Urothelium cell line (cell line): ENCODE measurements at places on chromosomes 7 and 10.
A peak's percentile ranks its signal among the peaks of the same experiment; 100 is the strongest.

- DNase-seq: peak; percentile 37
These were observed 26.7 kb upstream of the OTUD1 start for GRCh38 chr10:23412223-23412622.

GRCh38 chr10:62735464-62736167 is 68.9 kb upstream of the ADO start:
- DNase-seq: peak; percentile 51

DNA sequence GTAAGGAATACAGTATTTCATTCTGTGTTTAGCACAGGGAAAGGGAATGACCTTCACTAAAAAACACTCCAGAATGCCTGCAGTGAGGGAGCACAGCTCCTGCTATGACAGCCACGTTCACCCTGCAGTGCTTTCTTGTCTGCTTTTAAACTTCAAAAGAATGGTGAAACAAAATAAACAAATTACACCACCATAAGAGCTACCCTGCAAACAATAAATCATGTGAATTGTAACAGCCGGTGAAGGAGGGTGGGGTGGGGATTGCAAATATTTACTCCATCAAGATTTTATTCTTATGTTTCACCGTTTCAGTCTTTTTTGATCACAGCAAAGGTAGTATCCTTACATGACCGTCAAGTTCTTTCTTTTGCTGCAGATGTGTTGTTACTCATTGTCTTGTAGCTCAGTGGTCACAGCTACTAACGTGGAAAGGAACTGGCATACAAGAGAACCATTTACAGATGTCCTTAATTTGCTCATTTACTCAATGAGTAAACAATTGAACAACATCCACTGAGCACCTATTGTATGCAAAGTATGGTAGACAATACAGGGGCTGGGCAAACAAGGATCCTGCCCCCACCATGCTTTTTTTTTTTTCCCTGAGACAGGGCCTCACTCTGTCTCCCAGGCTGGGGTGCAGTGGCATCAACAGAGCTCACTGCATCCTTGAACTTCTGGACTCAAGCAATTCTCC is 4.1 kb upstream of the CHN2 start:
- DNase-seq: no peak

- DNase-seq: peak; percentile 71
These were observed 3.5 kb downstream of the ARID5B start for GRCh38 chr10:61904733-61905725.

DNA sequence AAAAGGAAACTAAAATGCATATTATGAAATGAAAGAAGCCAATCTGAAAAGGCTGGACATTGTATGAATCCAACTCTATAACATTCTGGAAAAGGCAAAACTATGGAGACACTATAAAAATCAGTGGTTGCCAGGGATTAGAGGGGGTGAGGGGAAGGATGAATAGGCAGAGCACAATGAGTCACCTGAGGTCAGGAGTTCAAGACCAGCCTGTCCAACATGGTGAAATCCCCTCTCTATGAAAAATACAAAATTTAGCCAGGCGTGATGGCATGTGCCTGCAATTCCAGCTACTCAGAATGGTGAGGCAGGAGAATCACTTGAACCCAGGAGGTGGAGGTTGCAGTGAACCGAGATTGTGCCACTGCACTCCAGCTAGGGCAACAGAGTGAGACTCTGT is 324.8 kb upstream of the PHYHIPL start:
- DNase-seq: no peak

GRCh38 chr7:142303650-142304049 is 45.8 kb upstream of the PRSS58 start:
- DNase-seq: peak; percentile 31

DNA sequence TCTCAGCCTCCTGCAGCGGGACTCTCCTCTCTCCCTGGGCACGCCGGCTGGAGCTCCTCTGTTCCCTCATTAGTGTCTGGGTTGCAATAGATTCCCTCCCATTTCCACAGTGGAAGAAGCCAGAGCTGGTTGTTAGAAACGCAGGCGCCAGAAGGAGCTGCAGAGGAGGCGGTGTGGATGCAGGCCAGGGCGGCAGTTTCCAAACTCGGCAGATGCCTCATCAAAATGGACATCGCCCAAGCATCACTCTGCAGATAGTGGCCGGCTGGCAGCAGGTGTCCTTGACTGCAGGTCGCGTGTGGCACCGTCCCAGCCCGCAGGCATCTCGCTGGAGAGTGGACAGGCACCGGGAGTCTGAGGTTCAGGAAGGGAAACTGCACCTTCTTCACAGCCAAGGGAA is 201.8 kb downstream of the TCERG1L start:
- no peak for DNase-seq

GRCh38 chr10:129521161-129522025 is 54.4 kb downstream of the MGMT start:
- DNase-seq: no peak

- no peak for DNase-seq
These were observed 80.2 kb upstream of the PRR15 start for GRCh38 chr7:29483219-29484104.

GRCh38 chr10:62456611-62457101 is 82.5 kb downstream of the ZNF365 start:
- DNase-seq: no peak

- no peak for DNase-seq
These were observed 122.7 kb downstream of the RAPGEF5 start for GRCh38 chr7:22234227-22234626.

DNA sequence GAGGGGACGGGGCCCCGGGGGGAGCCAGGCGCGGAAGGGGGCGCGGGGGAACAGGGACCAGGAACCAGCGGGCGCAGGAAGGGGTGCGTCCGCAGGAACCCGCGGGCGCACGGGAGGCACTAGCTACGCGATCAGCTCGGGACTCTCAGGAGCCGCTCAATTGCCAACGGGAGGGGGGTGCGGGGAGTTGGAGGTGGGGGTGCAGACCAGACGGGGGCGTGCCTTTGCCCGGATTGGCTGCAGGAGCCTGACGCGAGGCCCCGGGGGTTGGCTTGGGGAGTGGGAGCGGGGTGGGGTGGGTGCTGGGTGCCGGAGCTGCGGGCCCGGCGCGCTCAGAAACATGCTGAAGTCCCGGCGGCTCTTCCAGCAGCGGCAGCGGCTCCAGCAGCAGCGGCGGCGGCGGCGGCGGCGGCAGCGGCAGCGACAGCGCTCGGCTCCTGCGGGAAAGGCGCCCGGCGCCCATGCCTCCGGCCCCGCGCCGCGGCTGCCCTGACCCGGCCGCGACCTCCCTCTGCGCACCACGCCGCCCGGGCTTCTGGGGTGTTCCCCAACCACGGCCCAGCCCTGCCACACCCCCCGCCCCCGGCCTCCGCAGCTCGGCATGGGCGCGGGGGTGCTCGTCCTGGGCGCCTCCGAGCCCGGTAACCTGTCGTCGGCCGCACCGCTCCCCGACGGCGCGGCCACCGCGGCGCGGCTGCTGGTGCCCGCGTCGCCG is at the start of gene ADRB1:
Gene ADRB1 (plus strand): TSS at position 335 of the 715 bp plus-strand sequence. CDS start 267 bp downstream, at position 602.
- DNase-seq: no peak

DNA sequence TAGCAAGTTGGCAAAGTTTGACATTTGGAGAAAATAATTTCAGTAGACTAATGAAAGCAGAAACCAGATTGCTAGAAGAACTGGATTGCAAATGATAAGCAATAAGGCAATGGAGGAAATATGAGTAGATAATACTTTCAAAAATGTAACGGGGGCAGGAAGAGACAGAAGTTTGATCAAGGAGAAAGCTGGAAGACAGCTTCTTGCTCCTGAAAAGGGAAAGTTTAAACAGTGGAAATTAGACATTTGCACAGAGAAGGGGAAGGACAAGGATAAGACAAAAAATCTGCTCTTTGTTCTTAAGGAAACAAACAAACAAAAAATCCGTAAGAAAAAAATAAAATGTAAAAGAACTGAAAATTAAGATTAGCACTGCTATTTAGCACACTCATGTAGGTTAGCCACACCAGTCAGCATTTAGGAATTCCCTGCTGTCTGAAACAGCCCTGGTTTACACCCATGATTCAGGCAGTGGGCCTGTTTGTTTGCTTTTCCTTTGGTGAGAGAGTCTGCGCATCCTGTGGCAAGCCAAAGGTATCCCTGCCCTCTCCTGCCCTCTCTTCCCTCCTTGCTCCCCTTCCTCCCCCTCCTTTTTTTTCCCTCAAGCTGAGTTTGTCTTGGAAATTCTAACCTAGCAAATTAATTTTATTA is 104.3 kb upstream of the CAV2 start:
- peak; percentile 79 for DNase-seq

GRCh38 chr10:17943033-17943745 is 8.5 kb upstream of the SLC39A12 start:
- no peak for DNase-seq

DNA sequence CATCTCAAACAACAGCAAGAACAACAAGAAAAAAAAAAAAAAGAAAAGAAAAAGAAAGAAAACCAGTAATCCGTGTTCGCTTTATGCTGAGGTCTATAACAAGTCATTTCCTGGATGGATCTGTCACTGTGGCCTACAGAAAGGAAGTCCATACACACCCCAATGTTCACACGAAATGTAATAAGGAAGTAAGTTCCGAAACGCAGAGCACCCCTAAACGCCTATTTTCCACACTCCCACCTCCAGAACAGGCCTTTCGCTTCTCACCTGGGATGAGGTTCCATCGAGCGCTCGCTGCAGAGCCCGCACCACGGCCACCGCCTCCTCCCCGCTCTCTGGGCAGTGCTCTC is 735 bp downstream of the ZNF394 start:
- DNase-seq: no peak

DNA sequence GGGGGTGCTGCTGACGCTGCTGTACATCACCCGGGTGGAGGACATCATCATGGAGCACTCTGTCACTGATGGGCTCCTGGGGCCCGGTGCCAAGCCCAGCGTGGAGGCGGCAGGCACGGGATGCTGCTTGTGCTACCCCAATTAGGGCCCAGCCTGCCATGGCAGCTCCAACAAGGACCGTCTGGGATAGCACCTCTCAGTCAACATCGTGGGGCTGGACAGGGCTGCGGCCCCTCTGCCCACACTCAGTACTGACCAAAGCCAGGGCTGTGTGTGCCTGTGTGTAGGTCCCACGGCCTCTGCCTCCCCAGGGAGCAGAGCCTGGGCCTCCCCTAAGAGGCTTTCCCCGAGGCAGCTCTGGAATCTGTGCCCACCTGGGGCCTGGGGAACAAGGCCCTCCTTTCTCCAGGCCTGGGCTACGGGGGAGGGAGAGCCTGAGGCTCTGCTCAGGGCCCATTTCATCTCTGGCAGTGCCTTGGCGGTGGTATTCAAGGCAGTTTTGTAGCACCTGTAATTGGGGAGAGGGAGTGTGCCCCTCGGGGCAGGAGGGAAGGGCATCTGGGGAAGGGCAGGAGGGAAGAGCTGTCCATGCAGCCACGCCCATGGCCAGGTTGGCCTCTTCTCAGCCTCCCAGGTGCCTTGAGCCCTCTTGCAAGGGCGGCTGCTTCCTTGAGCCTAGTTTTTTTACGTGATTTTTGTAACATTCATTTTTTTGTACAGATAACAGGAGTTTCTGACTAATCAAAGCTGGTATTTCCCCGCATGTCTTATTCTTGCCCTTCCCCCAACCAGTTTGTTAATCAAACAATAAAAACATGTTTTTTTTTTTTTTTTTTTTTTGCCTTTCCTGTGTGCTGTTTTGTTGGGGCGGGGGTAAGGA is 55.8 kb downstream of the TSPAN15 start:
- no peak for DNase-seq

DNA sequence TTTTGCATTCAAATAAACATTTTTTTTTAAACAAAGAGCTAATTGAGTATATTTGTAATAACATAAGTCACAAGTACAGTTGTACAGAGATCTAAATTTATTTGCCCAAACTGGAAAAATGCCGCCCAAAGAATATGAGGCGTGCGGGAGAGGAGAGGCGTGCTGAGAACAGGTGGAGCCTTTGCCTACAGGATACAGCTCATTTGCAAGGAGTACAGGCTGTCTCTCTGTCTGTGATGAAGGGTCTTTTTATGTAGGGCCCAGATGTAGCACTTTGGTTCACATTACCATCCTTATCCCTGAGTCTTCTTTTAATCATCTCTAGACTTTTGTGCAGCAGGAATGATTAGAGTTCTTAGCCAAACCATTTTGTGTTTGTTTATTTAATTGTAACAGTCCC is 58.2 kb downstream of the POU6F2 start:
- no peak for DNase-seq

DNA sequence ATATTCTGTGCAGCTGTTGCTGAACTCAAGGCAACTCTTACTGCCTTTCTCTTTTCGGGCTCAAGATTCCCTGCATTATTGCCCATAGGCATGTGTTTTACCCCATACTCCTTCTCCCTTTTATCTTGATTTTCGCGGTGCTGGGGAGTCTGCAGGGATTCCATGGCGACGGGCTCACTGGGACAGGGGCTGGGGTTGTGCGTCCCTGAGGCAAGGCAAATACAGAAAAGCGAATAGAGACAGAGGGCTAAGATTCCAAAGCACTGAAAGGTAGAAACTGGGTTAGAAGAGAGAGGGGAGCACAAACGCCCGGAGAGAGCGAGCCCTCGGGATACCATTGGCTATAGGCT is 519 bp upstream of the RPP38 start:
- DNase-seq: no peak

DNA sequence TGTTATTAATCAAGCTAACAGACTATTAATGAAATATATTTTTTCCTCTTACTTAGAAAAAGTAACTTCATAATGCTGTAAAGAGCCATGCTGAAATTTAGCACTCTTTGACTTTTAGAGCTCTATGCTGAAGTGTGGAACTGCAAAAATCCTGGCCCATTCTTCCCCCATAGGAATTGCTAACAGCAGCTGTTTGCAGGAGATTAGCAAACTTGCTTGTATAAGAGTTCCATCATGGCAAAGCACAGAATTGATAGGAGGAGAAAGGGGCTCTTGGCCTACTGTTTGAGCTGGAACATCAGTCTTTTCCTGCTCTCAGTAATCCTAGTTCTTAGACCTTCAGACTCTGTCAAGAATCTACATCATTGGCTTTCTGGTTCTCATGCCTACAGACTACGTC is 18.3 kb upstream of the GNAT3 start:
- no peak for DNase-seq

DNA sequence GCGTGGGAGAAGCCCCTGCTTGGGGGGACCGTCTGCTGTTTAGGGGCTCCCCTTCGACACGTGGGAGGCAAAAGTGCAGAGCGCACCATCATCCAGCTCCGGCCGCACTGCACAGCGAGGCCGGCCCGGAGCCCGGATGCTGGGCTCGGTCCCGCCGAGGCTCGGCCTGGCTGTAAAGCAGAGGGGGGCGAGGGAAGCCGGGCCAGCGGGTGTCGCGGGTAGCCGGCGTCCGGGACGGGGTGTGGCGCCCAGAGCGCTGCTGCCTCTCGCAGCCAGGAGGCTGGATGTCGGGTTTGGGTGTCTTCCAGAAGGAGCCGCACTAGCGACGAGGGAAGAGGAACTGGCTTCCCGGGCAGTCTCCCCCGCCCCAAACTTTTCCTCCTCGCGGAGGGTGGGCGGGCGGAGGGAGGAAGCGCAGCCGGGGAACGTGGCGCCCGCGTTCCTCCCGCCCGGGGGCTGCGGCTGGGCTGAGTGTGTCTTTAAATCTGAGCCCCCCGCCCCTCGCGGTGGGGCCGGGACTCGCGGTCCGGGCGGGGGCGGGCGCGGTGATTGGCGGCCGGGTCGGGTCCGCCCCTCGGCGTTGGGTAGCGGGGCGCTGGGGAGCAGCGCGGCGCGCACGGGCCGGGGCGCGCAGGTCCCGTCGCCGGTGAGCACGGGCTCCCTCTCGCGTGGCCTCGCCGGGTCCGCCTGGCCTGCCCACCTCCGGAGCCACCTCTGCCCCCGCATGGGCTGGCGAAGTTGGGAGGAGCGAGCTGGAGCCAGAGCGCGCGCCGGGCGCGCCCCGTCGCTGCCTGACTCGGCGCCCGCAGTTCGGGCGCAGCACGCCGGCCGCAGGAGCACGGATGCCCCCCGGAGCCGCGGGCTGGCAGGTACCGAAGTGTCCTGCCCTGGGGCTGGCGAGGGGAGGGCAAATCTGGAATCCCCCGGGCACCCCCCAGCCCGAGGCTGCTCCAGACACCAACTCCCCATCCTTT is at the start of gene PALD1:
Gene PALD1 (plus strand): TSS at position 577 of the 974 bp plus-strand sequence. CDS start 47,185 bp downstream, outside the sequence.
- DNase-seq: peak; percentile 91
